Common myeloid progenitor, CD34-positive (primary cell): ENCODE measurements at places on chromosomes 3 and 15.

GRCh38 chr15:79311901-79312553, 1.1 kb downstream of the TMED3 start:
- DNase-seq = no peak

DNA sequence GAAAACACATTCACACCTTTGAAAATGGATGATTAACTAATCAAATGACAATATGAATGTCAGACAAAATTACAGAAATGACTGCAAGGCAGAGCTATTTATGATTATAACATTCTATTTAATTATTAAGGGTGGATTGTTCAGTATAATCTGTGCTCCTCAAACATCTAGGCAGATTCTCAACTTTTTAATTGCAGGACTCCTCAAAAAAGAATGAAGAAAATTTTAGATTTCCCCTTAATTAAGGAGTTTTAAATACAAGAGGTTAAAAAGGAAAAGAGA, 22.6 kb upstream of the CMC1 start:
- no peak for DNase-seq

- no peak for DNase-seq
Observed at GRCh38 chr3:176595307-176595706, 602.0 kb downstream of the TBL1XR1 start.

DNA sequence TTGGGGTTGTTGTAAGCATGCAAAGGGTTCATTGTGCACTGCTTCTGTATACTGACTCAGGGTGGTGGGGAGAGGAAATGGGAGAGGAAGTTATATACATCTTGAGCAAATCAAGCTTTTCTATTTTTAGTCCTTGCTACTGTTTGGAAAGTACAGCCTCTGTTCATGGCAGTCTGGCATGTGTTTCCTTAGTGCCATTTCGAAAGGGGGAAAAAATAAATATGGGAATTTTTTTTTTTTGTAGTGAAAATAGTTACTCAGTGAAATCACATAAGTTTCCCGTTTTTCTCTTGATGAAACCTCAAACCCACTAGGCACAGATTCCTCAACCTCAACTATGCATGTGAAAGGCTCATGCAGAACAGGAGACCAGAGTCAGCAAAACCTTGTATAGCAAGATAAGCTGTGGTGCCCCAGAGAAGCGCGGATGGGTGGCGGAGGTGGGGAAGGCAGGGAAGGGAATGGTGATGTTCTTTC, 353.3 kb downstream of the LPP start:
- DNase-seq = peak; percentile 54

DNA sequence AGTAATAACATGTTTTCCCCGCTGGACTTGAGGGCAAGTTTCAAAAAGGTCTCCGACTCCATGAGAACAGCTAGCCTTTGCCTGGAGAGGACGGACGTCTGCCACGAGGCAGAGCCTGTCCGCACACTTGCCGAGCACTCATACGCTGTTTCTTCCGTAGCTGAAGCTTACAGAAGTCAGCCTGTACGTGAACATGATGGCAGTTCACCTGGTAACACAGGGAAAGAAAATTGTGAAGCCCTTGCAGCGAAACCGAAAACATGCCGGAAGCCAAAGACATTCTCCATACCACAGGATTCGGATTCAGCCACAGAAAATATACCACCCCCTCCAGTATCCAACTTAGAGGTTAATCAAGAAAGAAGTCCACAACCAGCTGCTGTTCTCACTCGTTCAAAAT, 43.9 kb upstream of the RASA2 start:
- no peak for DNase-seq

DNA sequence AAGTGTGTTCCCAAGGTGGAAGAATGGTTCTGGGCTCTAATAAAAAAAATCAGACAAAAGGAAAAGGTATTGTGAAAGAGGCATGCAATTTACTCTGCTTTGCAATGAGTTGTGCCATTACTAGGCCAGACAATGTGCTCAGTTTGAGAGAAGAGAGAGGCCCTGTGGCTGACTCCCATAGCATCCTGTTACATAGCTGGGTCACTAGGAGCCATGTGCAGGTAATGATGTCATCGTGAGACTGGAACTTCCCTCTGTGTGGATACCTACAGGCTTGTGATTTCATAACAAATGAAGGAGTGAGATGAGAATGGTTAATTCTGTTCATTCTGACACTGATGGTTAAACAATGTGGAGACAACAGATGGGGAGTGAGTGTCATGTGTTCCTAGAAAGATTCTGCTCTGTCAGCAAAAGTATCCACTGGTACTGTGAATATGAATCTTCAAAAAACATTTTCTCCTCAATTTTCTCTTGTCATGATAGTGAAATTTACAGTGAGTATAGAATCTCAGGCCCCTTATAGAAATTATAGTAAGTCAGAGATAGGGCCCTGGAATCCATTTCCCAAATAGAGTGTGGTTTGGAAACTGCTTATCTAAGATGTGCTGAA, 648.7 kb upstream of the DPPA4 start:
- no peak for DNase-seq

DNA sequence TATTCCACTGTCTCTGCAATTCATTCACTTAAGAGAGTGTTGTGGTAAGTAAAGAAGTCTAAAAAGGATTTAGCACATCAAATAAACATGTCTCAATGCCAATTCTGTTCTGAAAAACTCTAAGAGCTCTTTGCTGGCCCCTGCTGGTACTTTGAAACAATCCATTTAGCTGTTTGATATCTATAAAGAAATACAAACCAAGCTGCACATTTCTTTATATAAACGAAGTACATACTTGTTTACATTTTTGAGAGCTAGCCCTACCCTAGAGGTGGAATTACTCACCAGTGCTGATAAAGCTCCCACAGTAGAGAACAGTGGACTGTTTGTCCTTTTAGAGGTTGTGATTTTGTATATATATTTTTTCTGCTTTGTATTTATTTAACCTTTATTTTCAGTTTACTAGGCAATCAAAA, 75.5 kb downstream of the NEDD4 start:
- DNase-seq = peak; percentile 62

GRCh38 chr15:77009646-77010311, 14.9 kb downstream of the PSTPIP1 start:
- no peak for DNase-seq

DNA sequence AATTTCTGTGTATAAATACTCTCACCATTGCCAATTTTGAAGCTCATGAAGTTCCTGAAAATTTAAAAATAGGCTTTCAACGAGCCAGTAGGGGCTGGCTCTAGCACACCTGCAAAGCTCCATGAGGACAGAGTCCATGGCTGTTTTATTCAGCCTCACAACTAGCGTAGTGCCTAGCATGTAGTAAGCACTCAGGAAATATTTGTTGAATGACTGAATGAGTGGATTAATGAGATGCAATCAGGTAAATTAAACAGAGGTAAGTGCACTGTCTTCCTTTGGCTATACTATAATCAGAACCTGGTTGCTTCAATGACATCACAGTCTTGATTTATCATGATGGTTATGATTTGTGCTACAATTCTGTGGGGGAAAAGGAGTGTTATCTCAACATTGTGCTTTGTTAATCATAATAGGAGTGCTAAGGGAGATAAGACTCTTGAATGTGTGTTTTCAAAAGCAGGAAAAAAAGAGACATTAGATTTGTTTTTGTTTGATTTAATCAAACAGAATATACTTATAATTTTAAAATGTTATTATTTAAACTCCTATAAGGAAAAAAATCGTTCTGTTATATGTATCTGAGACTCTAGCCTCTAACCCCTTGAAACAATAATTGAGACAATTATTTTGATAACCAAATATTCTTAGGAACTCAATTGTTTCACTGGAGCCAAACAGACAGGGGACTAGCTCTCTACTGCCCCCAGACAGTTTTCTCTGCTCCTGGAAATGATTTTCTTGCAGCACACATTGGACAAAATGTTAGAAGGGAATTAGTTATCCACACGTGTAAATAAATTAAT, 171.7 kb upstream of the ATP11B start:
- DNase-seq = no peak

GRCh38 chr3:127431066-127431465, 143.2 kb upstream of the PRR20G start:
- DNase-seq = peak; percentile 7

- peak; percentile 67 for DNase-seq
Observed at GRCh38 chr3:35968043-35968622, 328.8 kb downstream of the ARPP21 start.

- DNase-seq = no peak
Observed at GRCh38 chr3:74801924-74802323, 187.5 kb upstream of the CNTN3 start.

GRCh38 chr3:180093535-180093934, 56.8 kb upstream of the PEX5L start:
- no peak for DNase-seq

DNA sequence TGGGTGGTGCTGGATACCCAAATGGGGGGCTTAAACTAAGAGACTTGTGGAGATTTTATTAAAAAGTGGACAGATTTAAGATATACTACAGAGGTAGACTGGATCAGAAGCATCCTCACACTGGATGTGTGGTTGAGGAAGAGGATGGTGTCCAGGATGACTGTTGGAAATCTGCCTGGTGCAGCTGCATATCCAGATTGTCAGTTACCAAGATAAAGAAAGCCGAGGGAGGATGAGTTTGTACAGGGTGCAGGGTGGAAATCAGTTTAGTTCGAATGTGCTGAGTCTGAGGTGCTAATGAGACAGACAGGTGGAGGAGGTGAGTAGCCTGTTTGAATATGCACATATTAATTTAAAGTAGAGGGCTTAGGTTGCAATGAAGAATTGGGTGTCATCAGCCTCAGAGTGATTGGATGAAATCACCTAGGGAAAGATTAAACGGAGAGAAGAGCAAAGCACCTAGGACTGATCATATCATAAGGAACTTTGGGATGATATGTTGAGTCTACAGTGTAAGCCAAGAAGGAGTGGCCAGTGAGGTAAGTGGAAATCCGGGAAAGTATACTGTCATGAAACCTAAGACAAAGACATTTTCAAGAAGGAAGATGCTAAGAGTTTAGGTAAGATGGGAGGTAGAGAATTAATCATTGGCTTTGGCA, 74.1 kb upstream of the GOLGA8B start:
- DNase-seq = no peak

DNA sequence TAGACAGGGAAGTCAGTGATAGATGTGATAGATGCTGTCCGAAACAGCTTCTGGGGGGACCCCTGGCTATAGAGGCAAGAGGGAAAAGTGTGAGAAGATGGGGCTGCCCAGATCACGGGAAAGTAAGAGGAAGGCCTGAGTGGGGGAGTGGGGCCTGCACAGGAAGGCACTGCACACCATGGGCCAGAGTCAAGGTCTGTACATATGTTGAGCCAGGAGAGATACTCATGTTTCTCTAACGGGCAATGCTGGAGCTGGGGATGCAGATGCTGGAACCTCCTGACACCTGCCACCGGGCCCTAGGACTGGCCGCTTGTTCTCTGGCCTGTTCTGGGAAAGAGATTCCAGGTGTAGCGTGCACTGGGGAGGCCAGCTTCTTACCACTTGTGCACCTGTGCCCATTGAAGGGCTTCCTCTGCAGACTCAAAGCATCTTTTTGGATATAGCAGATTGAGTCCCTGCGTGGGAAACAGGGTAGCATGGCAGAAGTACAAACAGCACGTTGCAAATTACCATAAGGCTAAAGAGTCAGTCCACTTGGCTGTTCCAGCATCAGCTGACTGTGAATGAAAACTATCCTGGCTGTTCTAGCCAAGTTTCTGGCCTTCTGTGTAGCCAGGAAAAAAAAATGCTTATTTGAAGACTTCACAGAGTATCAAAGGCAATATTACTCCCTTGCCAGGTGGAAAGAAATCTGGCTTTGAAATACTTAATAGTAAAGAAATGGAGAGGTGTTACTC, 77.1 kb upstream of the GSK3B start:
- DNase-seq = no peak

DNA sequence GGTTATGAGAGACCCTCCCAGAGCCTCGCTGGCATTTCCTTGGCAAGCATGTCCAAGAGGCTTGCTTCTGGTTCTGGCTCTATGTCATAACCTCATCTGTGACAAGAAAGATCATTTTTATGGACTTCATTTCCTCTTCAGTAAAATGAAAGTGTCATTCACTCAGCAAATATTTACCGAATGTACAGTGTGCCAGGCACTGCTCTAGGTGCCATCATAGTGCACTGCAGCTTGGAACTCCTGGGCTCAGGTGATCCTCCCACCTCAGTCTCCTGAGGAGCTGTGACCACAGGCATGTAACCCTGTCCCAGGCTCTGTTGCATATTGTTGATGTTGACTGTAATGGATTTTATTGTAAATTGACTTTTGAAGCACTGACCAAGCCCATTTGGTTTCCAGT, 18.7 kb upstream of the ITPKA start:
- DNase-seq = peak; percentile 26

DNA sequence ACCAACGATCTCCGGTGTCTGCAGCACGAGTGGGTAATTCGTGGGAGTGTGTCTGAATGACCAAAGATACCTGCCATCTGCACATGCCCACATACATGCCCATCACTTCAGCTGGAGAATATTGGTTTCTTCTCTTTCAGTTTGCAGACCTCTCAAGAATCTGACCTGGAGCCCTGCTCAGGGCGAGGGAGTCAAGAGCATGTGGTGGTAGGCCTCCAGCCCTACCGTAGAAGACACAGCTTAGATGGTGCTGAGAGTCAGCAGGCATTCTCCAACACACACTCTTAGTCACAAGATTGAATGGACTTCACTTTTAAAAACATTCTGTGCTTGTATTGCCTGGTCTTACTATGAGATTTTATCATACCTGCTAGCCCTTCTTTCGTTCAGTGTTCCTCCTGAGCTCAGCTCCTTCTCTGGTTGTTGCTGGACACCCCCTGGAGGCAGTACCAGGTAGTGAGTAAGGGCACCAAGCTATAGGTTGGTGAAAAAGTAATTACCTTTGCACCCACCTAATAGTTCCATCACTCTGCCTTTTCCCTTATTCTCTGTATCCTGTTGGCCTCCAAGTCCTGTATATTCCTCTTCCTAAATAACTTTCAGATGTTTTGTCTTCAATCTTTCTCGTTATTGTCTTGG, 252.0 kb downstream of the CACNA2D3 start:
- DNase-seq = peak; percentile 74

- DNase-seq = no peak
Observed at GRCh38 chr15:94258246-94258645, 26.9 kb downstream of the MCTP2 start.

DNA sequence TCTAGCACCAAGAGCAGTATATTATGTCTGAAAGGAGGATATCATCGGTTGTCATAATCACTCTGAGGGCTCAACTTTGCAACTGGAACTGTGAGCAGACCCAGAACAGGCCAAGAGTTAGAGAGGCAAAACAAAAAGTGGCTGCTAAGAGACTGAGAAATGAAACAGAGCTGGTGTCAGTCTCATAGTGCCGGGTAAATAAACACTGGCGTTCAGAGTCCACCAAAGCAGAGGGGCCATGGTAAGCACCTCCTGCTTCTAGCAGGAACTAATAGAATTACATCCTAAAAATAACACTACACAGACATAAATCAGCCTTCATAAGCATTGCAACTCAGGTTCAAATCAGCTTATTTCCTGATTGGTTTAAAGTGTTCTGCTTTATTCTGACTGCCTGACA, 10.3 kb upstream of the IL12A start:
- peak; percentile 84 for DNase-seq

GRCh38 chr15:44427756-44428724, 611 bp downstream of the CTDSPL2 start:
- DNase-seq = no peak

- DNase-seq = peak; percentile 90
Observed at GRCh38 chr3:14812196-14812790, 6.5 kb upstream of the FGD5 start.
